ENCODE measurements at places on chromosomes 4 and X.

- DNase-seq, result no peak
These were observed 28.9 kb upstream of the DDX53 start for GRCh38 chrX:22970861-22971260.

GRCh38 chrX:154354013-154354412 is 20.4 kb downstream of the FLNA start:
- no peak for DNase-seq

DNA sequence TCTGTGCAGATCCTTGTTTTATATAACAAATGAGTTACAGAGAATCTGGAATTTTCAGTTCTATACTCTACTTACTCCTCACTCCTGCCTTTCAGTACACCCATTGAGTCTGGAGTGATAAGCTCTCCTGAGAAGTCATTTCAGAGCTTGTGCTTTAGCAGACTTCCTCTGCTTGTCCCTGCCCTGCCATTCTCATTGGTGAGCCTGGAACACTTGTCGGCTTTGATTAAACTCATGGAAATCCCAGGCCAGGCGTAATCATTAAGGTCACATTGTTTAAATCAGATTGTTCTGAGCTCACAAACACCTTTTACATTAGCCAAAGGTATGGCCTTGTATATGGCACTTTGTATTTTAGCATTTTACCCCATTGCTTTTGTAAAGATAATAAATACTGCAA is 102.7 kb downstream of the CNKSR2 start:
- DNase-seq, result no peak

DNA sequence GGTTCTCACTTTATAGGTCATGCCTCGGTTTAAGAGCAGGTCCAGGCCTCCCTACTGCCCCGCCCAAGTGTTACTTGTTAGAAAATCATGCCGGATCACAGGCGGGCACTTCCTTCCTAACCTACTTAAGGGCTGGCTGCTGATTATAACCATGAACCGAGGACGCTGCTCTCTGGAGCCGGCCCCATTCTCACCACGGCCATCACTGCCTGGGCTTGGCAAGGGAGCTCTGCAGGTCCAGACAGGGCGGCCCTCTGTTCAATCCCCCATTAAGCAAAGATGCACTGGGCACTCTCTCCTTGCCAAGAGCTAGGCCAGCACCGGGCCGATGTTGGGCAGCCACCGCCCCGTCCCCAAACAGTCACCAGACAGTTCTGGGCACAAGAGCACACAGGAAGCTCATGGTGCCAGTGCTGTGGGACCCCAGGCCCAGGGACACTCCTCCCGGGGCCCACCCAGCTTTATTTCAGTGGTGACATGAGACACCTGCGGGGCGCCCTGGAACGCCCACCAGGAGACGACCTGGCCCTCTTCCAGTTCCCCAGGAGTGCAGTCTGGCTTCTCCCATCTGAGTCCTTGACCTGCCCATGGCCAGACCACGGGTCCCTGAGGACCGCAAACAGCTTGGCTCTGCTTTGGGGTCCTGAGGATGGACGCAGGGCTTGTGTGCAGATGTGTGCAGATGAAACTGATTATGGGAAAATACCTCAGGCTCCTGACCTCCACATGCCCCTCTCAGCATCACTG is 44.0 kb downstream of the ABLIM2 start:
- no peak for DNase-seq

GRCh38 chrX:136755411-136755810 is 25.3 kb downstream of the ARHGEF6 start:
- DNase-seq, result no peak

- DNase-seq, result no peak
These were observed 223.0 kb upstream of the GATB start for GRCh38 chr4:151983854-151984253.

GRCh38 chrX:153885968-153886903 is at the start of gene L1CAM:
Gene L1CAM (minus strand): TSS chrX:153886173. CDS start chrX:153875836, 10,337 bp downstream.
- no peak for DNase-seq

GRCh38 chr4:9916937-9917336 is 104.4 kb downstream of the SLC2A9 start:
- no peak for DNase-seq

DNA sequence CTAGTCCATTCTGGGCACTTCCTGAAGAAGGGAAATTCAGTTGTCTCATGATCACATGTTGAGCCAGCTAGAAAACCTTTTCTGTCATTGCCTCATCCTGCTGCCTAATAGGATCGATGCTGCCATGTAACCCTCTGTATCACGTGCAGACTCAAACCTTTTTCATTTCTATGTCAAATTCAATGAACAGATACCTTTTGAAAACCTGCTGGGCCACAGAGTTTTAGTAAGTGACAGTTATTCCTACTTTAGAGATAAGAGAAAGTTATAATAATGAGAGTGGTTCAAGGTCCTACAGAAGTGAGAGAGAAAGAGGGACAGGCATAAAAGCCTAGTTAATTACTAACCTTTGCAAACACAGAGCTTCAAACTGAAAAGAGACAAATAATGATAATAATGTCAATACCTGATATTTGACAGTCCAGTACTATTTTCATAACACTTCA is 46.0 kb downstream of the MAOA start:
- DNase-seq, result no peak

DNA sequence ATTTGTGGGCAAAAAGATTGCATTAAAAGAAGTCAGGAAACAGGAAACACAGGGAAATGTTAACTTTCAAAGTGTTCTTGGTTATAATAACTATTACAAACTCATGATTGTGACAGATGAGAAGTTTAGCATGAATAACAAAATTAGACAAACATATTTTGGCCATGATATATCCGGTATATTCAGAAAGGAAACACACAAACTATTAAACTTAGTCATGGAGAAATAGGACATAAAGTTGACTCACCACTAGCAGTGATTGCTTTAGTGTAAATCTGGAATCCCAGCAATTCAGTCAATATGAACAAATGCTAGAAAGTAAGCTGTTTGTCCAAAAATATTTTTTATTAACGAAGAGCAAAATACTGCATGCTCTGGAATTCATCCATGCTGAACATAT is 1299.9 kb downstream of the C4orf33 start:
- no peak for DNase-seq

GRCh38 chr4:185011408-185011807 is 6.9 kb upstream of the HELT start:
- DNase-seq, result no peak

DNA sequence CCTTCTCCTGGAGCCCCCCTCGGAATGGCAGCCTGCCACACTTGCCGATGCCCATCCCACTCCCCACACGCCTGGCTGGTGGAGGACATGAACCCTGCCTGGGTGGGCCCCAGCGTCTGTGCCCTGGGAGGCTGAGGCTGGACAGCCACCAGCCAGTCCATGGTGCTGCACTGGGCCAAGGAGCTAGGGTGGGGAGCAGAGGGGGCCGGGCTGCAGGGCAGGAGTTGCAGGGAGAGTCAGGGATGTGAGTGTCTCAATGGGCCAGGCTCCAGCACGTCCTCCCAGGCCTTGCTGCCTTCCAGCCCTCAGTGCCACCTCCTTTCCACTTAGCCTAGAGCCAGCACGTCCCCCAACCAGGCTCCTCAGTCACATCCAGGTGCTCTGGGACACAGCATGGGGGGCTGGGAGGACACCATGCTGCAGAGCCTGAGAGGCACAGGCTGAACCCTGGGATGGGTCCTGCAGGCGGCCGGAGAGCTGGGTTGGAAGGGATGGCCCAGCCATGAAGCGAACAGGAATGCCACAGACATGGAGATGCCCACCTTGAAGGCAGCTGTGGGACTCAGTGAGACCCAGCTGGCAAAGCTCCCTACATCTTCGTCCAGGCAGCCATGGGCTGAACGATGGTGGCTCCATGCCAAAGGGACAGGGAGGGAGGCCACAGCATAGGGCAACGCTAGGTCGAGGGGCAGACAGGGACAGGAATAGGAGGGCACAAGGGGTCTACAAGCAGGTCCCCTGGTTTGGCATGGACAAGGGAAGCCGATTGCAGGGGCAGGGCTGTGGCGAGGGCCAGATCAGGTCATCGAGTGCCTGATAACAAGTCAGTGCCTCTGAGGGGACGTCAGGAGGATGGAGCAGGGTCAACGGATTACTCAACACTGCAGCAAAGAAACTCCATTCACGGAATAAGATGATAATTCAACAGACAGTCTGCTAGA is 30.1 kb upstream of the MXD4 start:
- DNase-seq, result no peak
